ENCODE measurements at places on chromosomes 16 and 17. TPM values are rescaled to one million over a fixed set of nuclear protein-coding genes. Genes with fewer than 3 reads are reported as not detected.

DNA sequence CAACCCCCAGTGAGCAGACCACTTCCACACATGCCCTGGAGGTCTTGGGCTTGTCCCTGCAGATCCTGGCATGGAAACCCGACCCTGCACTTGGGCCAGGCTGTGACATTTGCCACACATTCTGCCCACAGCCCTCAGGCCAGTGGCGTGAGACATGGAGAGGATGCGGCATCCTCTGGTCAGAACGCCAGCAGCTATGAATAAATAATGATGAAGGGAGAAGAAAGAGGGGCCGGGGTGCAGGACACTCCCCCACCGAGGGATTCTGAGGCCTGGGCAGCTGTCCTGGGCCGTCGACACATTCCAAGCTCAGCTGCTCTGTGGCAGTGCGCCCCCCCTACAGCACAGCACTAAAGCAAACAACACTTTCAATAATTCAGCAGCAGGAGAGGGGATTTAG, 148.8 kb downstream of the ENGASE start:
- DNase-seq = no peak

The TUBB3 gene
- 4.1 TPM for total RNA-seq

DNA sequence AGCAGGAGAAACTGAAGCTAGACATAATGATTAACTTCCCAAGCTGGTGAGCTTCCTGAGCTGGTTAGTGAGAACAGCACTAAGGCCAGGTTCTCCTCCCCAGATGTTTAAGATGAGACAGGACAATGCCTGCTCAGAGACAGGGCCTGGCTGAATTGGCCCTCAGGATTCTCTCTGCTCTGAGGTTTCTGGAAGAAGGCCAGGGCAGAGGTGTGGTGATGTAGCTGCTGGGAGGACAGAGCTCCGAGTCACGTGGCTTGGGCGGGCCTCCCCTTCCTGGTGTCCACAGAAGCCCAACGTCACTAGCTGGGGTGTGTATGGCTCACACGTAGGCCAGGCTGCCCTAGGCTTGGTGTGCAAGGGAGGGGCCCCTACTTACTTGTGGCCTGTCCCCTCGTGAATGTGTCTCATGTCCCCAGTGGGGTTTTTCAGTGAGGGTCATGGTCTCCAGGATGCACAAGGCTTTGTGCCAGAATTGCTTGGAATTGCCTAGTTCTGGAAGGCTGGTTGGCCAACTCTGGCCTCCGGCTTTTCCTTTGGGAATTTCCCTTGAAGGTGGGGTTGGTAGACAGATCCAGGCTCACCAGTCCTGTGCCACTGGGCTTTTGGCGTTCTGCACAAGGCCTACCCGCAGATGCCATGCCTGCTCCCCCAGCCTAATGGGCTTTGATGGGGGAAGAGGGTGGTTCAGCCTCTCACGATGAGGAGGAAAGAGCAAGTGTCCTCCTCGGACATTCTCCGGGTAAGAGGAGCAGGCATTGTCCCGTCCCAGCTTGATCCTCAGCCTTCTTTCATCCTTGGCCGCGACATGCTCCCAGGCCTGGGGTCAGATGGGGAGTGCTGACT, 3.4 kb downstream of the NOD2 start:
- DNase-seq = peak; percentile 84

DNA sequence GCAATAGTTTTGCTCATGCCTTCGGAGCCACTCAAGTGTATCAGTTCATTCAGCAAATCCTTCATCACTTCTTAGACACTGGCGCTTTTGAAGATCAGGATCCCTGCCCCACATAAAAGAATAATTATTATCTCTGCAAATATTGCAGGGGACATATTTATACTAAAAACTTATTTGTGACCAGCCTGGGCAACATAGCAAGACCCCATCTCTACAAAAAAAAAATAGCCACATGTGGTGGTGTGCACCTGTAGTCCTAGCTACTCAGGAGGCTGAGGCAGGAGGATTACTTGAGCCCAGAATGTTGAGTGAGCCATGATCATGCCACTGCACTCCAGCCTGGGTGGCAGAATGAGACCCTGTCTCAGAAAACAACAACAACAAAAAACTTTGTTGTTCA, 1.7 kb upstream of the APPBP2 start:
- DNase-seq = no peak

GRCh38 chr17:50517504-50518383, 9.5 kb downstream of the MYCBPAP start:
- no peak for DNase-seq

DNA sequence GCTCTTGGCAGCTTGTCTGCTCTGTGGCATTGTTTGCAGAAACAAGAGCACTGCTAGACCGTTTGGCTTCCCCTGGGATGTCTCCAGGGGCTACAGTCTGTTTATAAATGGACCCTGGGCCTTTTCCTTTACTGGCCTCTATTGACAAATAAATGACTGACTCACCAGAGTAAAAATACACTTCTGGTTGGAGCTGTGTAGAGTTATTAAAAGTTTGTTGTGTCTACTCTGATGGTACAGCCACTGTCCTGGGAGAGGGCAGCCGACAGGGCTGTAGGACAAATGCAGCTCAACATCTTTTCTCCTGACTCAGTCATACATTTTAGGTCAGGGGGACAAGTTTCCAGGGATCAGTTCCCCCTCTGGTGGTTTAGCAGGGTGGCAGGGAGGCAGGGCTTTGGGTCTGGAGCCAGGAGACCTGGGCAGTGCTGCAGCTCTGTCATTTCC, 30.0 kb downstream of the FOXL1 start:
- DNase-seq = no peak

DNA sequence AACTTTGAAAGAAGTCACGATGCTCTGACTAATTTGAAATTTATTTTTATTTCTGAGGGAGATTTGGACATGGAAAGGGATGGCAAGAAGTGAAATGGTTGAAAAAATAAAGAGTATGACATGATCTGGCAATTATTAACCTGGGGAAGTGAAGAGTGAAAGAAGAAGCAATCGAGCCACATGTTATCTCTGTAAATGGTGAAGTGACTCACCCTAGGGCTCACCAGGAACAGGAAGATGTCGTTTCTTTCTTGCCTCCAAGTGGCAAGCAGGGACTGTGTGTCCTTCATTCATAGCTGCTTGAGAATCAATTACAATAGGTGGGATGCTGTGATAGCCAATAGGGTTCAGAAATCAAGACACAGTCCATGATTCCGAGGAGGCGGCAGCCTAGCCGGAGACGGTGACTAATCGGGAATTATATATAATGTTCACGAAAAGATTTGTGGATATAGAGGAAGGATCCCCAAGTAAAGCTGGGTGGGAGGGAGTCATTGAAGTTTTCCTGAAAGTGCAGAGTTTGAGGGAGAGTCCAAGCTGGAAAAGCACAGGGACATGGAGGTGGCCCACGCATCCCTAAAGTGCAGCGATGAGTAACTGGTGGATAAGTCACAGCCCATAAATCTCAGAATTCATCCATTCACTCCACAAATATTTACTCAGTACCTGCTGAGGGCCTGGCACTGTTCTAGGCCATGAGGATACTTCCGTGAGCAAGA, 18.2 kb upstream of the KRT20 start:
- DNase-seq = no peak

- DNase-seq = no peak
Measured at GRCh38 chr17:33390479-33391176, 97.5 kb upstream of the ASIC2 start.

The SLC16A11 gene
- 2.8 TPM for total RNA-seq

DNA sequence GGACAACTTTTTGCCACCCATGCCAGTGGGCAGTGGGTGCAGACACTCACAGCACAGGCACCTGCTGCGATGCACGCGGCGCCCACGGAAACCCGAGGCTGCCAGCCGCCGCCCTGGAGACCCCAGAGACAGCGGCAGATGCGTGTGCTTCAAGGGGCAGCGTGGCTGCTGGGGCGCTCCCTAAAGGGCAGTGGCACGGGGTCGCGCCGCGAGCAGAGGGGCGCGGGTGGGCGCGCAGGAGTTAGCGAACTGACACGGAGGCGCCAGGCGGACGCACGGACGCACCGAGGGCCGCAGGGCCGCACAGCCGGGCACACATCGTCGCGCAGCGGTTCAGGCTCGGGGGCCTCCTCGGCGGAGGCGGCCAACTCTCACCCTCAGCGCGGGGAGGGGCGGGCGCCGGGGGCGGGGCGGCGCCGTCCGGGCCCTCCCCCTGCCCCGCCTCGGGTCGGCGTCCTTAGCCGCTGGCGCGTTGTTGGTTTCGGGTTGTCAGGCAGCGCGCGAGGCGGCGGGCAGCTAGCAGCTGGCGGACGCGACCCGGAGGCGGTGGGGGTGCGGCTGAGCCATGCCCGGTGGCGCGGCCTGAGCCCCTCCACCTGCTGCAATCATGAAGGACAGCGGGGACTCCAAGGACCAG, at the start of gene KIF19:
Gene KIF19, plus strand, starts transcription at position 484 of the 637 bp plus-strand sequence. Its CDS starts 124 bp downstream, at position 608.
- DNase-seq = no peak

The MRPL38 gene
- total RNA-seq = 101 TPM

- DNase-seq = no peak
Measured at GRCh38 chr16:75138636-75139035, 9.7 kb upstream of the ZFP1 start.

The CNGB1 gene
- 1.5 TPM for total RNA-seq

DNA sequence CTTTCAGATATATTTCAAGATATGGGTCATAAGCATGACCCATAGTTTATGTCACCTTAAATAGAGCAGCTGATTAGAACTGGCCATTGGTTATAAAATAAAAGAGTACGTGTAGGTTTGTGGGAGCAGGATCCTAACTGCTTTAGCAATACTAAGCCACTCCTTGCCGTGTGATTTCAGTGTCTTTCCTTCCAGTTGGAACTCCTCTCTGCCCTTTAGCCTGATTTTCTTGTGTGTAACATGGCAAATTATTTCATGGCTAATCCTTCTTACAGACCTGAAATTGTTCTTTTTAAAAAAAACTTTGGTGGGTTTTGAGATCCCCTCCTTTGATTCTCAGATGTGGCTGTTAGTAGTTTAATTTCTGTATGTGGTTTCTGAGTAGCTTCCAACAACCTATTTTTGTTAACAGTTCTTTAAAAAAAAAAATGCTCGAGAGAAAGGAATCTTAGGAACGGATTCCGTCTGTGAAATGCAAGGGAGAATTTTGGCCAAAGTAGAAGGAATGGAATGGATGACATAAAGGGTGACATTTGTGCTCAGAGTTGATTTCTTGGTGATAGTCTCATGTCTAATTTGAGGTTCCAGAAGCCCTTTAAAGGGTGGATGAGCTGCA, 39.9 kb downstream of the DHRS7B start:
- no peak for DNase-seq

DNA sequence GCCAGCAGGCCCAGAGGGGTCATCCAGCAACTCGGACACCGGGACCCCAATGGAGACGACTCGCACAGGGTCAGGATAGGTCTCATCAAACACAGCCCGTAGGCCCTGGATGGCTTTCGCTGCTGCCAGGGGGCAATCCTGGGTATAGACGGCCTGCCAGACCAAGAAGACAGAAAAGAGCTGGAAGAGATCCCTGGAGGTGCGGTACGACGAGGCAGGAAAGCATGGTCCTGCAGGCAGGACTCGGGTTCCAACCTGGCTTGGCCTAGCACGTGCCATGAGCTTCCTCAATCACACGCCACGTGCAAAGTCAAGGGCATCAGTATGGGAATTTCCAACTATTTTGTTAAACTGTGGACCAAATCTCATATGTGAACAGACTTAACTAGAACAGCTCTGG, 6.3 kb upstream of the EXOSC6 start:
- DNase-seq = no peak

- no peak for DNase-seq
Measured at GRCh38 chr16:84507011-84507982, 2.8 kb upstream of the MEAK7 start.

The TRPV2 gene
- total RNA-seq = 13.6 TPM

DNA sequence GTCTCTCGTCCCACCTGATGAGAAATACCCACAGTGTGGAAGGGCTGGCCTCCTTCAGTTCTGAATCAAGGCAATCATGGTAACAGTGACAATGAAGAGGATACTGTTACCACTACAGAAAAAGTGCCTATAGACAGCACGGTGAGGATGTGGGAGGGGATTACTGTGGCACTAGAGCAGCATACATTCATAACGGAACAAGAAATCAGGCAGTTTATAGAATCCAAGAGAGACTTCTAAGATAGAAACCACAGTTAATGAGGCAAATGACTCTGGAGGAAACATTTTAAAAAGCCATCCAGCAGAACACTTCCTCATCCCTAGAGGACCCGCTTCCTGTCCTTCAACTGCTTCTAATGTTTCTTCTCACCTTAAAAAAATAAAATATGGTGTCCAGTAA, 2.7 kb downstream of the RUSF1 start:
- DNase-seq = no peak

DNA sequence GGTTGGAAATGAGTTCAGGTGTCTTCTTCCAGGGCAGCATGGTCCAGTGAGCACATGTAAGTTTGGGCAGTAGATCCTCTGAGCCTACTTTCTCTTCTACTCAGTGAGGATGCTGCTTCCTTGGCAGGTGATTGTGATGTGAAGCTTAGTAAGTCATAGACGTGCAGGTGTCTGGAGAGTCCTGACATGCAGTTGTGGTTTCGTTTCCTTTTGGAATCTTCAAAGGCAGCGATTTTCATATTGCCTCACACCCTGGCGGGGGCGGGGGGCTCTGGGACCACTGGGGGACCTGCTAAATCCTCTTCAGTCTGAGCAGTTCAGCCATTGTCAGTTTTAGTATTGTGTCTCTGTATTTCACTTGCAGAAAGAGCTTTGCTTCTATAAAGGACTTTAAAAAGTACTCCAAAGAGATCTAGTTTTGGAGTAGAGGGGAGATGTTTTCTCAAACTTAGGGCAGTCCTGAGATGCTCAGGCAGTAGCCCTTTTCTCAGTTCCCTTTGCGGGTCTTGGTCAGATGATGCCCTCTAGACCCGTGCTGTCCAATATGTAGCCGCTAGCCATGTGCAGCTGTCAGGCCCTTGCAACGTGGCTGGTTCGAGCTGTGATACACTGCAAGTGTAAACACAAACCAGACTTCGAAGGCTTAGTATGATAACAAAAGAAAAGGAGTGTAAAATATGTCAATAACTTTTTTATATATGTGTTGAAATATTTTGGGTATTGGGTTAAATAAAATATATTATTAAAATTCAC, 4.0 kb upstream of the CDK5R1 start:
- DNase-seq = no peak

The LDHD gene
- 16.9 TPM for total RNA-seq

GRCh38 chr16:9286930-9287329, 195.5 kb downstream of the HAPSTR1 start:
- no peak for DNase-seq

GRCh38 chr16:29696881-29697331, 17.9 kb downstream of the QPRT start:
- no peak for DNase-seq

DNA sequence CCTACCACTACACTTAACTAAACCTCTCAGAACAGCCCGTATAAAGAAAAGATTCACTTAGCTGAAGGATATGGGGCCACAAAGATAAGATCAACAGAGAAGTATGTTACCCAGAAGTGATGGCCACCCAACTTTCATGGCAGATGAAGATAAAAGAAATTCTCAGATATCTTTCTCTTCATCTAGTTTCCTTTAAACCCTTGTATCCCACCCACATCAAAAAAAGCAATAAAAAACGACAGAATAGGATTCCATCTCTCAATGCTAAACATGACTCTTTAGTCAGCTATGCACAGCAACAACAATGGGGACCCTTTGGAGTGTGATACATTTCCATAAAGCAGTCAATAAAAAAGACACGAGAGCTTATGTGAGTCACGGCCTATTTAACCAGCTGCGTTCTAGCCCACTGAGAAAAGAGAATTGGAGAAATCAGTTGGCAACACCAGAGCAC, 86.6 kb downstream of the SNX11 start:
- DNase-seq = no peak

- no peak for DNase-seq
Measured at GRCh38 chr17:51087072-51087757, 33.5 kb downstream of the SPAG9 start.

Measured in ureter (tissue), 1 donor.